Posterior vena cava (tissue), 2 donors: ENCODE measurements at places on chromosomes 4 and X. TPM values are rescaled to one million over a fixed set of nuclear protein-coding genes. Genes with fewer than 3 reads are reported as not detected.

- DNase-seq, result peak; percentile 98
These were observed 28.3 kb downstream of the CYTL1 start for GRCh38 chr4:4990857-4991540.

GRCh38 chr4:48081196-48081595 is 52.9 kb downstream of the TXK start:
- DNase-seq, result no peak

GRCh38 chr4:120839974-120840751 is 82.4 kb downstream of the PRDM5 start:
- peak; percentile 76 for DNase-seq

- no peak for DNase-seq
These were observed 168.5 kb downstream of the DHRSX start for GRCh38 chrX:2332252-2332651.

Gene CLNK
- total RNA-seq, result 0.19 TPM

GRCh38 chrX:11908371-11908770 is 150.3 kb downstream of the MSL3 start:
- no peak for DNase-seq

Gene PPEF2
- not detected for total RNA-seq

GRCh38 chr4:66640233-66640990 is 904.9 kb downstream of the CENPC start:
- DNase-seq, result no peak

Gene NDST4
- not detected for total RNA-seq

- DNase-seq, result no peak
These were observed 169.9 kb upstream of the AADAT start for GRCh38 chr4:170259631-170260153.

DNA sequence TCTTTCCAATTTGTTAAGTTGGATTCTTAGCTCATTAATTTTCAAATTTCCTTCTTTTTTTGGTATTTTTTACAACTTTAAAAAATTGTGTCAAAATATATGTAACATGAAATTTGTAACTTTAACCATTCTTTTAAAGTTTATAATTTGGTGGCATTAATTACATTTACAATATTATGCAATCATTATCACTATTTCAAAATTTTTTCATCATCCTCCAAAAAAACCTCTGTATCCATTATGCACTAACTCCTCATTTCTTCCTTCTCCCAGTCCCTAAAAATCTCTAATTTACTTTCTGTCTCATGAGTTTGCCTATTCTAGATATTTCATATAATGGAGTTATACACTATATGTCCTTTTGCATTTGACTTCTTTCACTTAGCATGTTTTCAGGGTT is 4.7 kb upstream of the FAM47E start:
- no peak for DNase-seq

- no peak for DNase-seq
These were observed 944.3 kb downstream of the ADGRL3 start for GRCh38 chr4:62144431-62144830.

Gene ANKRD50
- total RNA-seq, result 32.0 TPM

GRCh38 chrX:154776753-154777152 is 14.1 kb downstream of the DKC1 start:
- DNase-seq, result no peak
